ENCODE measurements at places on chromosomes 12 and 14. TPM values are rescaled to one million over a fixed set of nuclear protein-coding genes. Genes with fewer than 3 reads are reported as not detected.

The SYNE3 gene
- 27.7 TPM for total RNA-seq

The OR6C2 gene
- not detected for total RNA-seq

The RTL1 gene
- under 0.01 TPM for total RNA-seq

The SERPINA9 gene
- total RNA-seq: not detected

The GPRC5A gene
- total RNA-seq: 7.6 TPM

The GDF3 gene
- total RNA-seq: not detected

The SMCO2 gene
- not detected for total RNA-seq

The KRT83 gene
- total RNA-seq: not detected

The SERPINA4 gene
- not detected for total RNA-seq

The C12orf60 gene
- total RNA-seq: 1.2 TPM

The KRT3 gene
- total RNA-seq: not detected

The PPP4R3A gene
- 52.2 TPM for total RNA-seq

The LMNTD1 gene
- total RNA-seq: 0.32 TPM

The PPP1R1A gene
- total RNA-seq: not detected

The ESPL1 gene
- total RNA-seq: 1.9 TPM

The SAMD15 gene
- 0.94 TPM for total RNA-seq

The USP44 gene
- total RNA-seq: 10.0 TPM

The TRIM9 gene
- under 0.01 TPM for total RNA-seq

The TAS2R10 gene
- total RNA-seq: 1.3 TPM

The TMEM63C gene
- total RNA-seq: 0.32 TPM

The CLECL1 gene
- total RNA-seq: not detected

The HVCN1 gene
- total RNA-seq: 4.7 TPM

The RBP5 gene
- not detected for total RNA-seq

The SLC6A15 gene
- total RNA-seq: 53.1 TPM

The RPAP3 gene
- total RNA-seq: 3.7 TPM

The LTBP2 gene
- 74.4 TPM for total RNA-seq

The KRT77 gene
- not detected for total RNA-seq

The SPX gene
- total RNA-seq: 0.63 TPM

The RAD52 gene
- 14.0 TPM for total RNA-seq

The CNTN1 gene
- 0.63 TPM for total RNA-seq

The BCL11B gene
- total RNA-seq: under 0.01 TPM

The PTPRQ gene
- total RNA-seq: 0.26 TPM

The OR4E2 gene
- total RNA-seq: not detected

The CMA1 gene
- not detected for total RNA-seq

The COX8C gene
- not detected for total RNA-seq

The RNASE7 gene
- not detected for total RNA-seq

The CSRP2 gene
- total RNA-seq: 4.4 TPM

The PPHLN1 gene
- total RNA-seq: 75.0 TPM

The TRPV4 gene
- 1.1 TPM for total RNA-seq

The NKX2-1 gene
- total RNA-seq: 0.09 TPM

The DGLUCY gene
- total RNA-seq: 81.0 TPM

The PRH1 gene
- total RNA-seq: 21.0 TPM

The GOLT1B gene
- 14.1 TPM for total RNA-seq

The ESRRB gene
- total RNA-seq: under 0.01 TPM

The KRT79 gene
- not detected for total RNA-seq

The FAM186B gene
- total RNA-seq: 0.63 TPM

The GPR132 gene
- 1.0 TPM for total RNA-seq

The CLEC4C gene
- not detected for total RNA-seq

The SUPT16H gene
- 61.8 TPM for total RNA-seq

The TSHR gene
- not detected for total RNA-seq

The C12orf75 gene
- total RNA-seq: 41.6 TPM

The LUM gene
- total RNA-seq: 496 TPM

The PRORP gene
- 10.6 TPM for total RNA-seq

The CCDC60 gene
- total RNA-seq: not detected

The OVCH1 gene
- total RNA-seq: under 0.01 TPM

All from bronchial smooth muscle cell (primary cell).